ENCODE measurements at places on chromosomes 1 and 21.

- no peak for DNase-seq
Observed at GRCh38 chr21:37319551-37319950, 47.0 kb upstream of the DYRK1A start.

GRCh38 chr1:148333875-148334338 lies 149.2 kb downstream of the PPIAL4G start:
- no peak for DNase-seq

DNA sequence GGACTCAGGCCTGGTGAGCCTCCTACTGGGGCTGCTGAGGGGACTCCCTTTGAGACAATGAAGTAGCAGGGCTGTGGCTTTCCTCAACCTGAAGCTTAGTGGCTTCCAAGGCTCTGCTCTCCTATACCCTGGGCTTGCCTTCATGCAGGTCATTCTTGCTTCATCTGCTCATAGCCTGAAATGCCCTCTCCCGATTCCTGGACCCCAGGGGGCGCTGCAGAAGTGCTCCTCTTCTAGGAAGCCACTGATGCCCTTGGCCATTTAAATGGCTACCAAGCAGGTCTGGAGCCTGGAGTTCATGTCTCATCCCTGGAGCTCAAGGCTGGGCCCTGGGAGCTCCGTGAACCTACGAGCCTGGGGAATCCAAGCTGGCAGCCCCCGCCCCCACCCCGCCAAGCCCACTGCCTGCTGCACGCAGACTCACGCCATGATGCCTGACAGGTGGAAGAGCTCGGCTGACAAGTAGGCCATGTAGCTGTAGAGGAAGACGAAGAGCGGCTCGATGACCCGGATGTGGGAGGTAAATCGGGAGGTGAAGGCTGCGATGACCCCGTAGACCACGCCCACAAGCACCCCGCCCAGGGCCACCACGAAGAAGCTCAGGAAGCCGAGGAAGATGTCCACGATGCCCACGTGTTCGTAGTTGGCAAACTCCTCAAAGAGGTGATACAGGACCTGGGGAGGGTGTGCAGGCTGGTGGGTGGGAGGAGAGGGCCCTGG lies 45.7 kb downstream of the SLC9A1 start:
- no peak for DNase-seq

DNA sequence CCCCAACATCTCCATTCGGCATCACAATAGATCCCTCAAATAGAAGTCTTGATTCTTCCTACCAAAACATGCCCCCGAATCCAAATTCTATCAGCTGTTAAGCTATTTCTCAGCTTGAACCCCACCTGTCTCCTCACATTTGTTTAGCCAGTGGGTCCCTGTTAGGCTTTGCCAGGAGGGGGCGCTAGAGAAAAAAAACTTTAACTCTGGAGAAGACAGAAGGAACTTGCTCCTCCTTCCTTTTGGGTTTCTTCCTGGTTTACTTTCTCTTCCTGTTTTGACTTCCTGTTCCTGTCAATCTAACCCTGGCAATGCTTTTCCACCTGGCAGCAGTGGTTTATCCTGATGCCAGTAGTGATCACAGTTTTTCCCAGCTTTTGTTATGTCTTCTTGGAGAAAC lies 95.6 kb upstream of the KCNK1 start:
- DNase-seq = no peak

- DNase-seq = no peak
Observed at GRCh38 chr1:70961374-70961975, 86.1 kb downstream of the PTGER3 start.
